ENCODE measurements at places on chromosomes 2 and 18.

DNA sequence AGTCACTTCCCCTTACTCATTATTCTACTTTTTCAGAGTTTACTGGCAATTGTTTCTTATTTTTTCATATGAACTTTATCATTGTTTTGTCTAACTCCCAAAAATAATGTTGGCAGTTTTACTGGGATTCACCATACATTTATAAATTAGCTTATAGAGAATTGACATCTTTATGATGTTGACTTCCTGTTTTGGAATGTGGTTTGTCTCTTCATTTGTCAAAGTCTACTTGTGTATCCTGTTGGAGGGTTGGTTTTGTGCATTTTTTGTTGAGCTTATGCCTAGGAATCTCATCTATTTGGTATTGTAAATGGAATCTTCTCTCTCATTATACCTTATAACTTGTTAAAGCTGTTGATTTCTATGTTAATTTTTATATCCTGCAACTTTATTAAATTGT is 16.4 kb downstream of the EPC2 start:
- DNase-seq, result no peak

GRCh38 chr2:109351164-109351756 is 222.3 kb downstream of the SH3RF3 start:
- DNase-seq, result no peak

DNA sequence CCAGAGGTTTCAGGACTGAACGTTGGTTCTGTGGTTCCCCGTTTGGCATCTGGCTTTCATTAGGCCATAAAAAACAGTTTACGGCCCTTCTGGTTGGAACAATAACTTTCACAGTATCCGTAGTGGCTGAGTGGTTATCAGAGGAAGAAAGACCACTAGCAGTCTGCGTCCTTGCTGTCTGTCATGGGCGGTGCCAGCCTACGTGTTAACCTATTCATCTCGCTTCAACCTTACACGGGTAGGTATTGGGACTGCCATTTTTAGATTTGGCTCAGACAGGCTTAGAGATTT is 42.6 kb upstream of the ROCK2 start:
- no peak for DNase-seq

- no peak for DNase-seq
Observed at GRCh38 chr18:42182728-42183700, 228.0 kb downstream of the PIK3C3 start.

DNA sequence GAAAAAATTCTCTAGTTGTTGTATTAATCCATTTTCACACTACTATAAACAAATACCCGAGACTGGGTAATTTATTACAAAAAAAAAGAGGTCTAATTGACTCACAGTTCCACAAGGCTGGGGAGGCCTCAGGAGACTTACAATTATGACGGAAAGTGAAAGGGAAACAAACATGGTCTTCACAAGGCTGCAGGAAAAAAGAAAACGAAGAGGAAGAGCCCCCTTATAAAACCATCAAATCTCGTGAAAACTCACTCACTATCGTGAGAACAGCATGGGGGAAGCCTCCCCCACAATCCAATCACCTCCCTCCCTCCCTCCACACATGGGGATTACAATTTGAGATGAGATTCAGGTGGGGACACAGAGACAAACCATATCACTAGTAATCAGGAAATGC is 61.7 kb upstream of the SPTBN1 start:
- no peak for DNase-seq

DNA sequence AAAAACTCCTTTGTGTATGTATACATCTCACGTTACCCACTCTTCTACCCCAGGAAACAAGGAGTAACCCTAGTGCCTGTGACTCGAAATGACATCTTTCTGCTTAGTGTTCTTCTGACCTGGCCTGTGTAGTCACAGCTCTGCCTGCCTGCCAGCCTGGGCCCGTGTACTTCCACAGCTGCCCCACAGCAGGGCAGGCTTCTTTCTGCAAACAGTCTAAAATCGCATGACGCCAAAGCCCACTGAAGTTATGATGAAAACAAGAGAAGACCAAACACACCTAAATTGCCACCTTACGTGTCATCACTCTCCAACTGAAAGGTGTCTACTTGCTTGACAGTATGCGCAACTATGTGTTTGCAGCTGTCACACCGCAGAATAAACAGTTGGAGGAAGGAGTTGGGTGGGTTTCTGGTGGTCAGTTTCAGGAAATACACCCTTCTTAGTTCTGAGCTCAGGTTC is 1.5 kb downstream of the GAREM1 start:
- DNase-seq, result peak; percentile 2

- no peak for DNase-seq
Observed at GRCh38 chr2:134391751-134392160, 137.9 kb downstream of the MGAT5 start.

DNA sequence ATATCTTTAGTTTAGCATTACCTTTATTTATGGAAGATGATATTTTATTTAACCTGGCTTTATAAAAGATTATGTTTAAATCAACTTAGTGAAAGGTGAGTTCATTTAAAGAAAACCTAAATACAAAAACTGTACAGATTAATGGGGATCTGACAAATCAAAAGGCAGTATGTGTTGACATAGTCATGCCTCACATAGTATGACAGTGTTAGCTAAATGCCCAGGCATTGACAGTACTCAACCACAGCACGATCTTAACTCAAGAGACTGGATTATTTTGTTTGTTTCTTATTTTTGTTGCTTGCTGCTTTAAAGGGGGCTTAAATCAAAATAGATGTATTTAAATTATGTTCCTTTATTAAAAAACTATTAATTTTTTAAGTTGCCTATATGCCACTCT is 7.8 kb downstream of the DOK6 start:
- no peak for DNase-seq

DNA sequence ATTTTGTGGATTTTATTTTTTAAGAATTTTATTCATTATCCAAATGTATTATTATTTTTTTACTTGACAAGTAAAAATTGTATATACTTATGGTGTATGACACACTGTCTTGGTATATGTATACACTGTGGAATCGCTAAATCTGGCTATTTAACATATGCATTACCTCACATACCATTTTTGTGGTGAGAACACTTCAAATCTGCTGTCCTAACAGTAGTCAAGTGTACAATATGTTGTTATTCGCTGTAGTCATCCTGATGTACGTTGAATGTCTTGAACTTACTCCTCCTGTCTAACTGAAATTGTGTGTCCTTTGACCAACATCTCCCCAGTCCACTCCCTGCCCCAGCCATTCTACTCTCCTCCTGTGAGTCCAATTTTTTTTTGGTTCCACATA is 153.2 kb upstream of the PTPRM start:
- peak; percentile 23 for DNase-seq

DNA sequence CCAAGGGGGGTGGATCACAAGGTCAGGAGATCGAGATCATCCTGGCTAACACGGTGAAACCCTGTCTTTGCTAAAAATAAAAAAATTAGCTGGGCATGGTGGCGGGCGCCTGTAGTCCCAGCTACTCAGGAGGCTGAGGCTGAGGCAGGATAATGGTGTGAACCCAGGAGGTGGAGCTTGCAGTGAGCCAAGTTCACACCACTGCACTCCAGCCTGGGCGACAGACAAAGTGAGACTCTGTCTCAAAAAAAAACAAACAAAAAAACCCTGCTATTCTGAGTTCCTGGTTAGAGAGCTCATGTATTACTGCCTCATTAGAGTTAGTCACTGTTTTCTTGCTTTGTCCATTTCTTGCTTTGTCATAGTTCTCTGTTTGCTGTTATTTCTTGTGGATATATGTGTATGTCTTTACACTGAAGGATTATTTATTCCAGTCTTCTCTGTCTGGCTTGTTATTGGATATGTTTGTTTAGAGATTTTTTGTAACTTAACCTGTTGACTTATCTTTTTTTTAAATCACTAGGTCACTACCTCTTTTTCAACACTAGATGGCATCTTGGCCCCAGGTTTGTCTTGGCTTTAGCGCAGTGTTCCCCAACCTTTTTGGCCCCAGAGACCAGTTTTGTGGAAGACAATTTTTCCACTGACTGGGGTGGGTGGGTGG is 17.0 kb downstream of the TTLL4 start:
- DNase-seq, result peak; percentile 33

DNA sequence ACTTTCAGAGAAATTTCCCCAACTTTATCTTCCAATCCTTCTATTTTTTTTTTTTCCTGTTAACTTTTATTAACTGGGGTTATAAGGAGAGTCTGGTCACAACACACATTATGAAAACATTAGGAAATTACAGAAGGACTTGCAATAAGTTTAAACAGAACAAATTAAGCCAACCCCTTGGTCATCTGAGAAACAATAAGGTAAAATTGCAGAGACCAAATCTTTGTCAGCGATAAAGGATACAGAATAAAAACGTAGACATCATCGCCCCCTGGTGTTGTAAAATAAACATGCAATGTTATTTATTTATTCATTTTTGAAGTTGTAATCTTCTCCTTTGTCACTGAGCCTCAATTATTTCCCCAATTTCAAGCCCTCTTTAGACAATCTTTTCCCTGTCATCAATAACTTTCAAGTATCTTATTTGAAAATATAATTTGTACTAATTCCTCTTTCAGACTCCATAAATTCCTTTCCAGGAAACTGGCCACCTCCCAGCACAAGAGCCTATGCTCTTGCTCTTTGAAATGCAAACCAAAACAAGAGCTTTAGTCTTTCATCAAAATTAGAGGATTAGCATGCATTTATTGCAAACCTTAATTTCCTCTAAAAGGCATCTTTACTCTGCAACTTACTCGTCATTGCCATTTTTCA is 19.5 kb downstream of the G6PC2 start:
- no peak for DNase-seq

GRCh38 chr18:21110713-21111345 is 784 bp downstream of the ROCK1 start:
- DNase-seq, result peak; percentile 48

GRCh38 chr2:51723691-51724090 is 691.8 kb upstream of the NRXN1 start:
- no peak for DNase-seq

- DNase-seq, result peak; percentile 67
Observed at GRCh38 chr2:174012347-174013314, 47.5 kb upstream of the SP3 start.

- peak; percentile 90 for DNase-seq
Observed at GRCh38 chr2:237695201-237695780, 67.9 kb downstream of the LRRFIP1 start.

GRCh38 chr2:103174711-103175110 is 412.9 kb downstream of the TMEM182 start:
- DNase-seq, result no peak

GRCh38 chr18:14914121-14914520 is 166.1 kb downstream of the ANKRD30B start:
- peak; percentile 45 for DNase-seq

DNA sequence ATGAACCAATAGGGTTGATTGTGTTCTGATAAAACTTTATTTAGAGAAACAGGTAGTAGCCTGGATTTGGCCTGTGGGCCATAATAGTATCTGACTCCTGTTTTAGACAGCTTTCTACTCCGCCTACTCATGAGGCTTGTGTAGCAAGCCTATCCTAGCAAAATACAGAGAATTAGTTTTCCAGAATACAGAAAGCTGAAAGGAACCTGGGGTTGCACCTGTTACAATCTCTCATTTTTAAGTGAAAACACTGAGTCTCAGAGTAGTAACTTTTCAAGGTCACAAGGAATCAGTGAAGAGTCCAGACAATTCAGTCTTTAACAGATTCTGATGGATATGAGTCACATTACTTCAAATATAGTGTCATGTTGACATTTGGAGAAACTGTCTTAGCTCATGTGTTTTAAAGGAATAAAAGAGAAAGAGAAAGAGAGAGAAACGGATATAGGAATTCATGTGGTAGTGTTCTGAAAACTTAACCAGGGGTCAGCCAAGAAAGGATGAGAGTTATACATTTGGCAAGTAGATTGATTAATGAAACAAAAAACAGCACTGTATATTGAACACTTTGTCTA is 17.0 kb downstream of the ARHGAP28 start:
- DNase-seq, result no peak

GRCh38 chr2:61100801-61101200 is 35.1 kb downstream of the SANBR start:
- no peak for DNase-seq

GRCh38 chr18:31578126-31578525 is 13.6 kb upstream of the TTR start:
- no peak for DNase-seq

DNA sequence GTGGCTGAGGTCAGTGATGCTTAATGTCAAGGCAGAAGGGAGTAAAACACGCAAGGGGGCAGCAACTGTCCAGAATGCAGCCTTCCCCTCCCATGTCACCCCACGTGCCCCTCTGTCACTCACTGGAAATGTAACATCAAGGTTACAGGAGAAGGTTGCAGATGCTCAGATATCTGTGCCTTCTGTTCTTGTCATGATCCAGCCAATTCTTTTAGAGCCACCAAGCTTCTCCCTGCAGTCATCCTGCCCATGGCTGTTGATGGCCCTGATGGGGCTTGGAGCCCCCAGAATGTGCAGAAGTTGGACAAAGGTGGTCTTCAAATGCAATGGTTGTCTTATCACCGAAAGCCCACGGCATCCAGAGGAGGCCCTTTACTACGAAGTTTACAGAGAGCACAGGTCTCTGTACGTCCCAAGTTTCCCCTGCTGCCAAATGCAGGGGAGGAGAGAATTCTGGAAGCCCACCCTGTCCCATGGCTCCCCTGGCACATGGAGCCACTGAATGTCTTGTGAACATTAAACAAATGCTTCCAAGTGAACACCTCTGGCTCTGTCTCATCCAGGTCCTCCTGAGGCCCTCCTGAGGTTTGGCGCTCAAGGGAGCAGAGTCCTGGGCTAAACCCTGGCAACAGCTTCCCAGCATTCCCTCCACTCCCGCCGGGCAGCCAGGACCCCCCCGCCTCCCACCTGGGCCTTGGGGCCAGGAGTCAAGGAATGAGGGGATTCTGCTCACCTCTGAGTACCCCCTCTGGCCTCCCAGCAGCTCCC is 4.5 kb upstream of the GPR55 start:
- DNase-seq, result no peak

- no peak for DNase-seq
Observed at GRCh38 chr18:8767340-8767739, 62.0 kb downstream of the MTCL1 start.

DNA sequence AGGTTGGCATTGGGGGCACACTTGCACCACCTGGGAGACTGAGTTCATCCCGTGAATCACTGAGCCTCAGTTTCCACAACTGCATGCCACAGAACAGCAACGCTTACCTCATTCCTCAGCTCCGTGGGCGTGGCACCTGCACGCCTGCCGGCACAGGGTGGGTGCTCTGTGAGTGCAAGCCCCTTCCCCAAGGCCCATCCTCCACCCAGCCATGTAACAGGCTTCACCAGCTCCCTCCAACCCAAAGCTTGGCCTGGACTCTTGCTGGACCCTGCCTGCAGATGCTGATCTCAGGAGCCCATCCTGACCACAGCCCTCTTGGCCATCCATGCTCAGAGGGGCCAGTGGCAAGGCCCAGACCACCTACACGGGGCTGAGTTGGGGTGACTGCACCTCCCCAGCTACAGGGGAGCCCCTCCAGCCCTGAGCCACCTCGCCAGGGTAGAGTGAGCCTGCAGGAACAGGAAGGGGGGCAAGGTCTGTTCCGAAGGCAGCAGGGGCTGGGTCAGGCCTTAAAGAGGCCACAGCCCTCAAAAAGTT is 1.8 kb downstream of the PRLH start:
- DNase-seq, result no peak

DNA sequence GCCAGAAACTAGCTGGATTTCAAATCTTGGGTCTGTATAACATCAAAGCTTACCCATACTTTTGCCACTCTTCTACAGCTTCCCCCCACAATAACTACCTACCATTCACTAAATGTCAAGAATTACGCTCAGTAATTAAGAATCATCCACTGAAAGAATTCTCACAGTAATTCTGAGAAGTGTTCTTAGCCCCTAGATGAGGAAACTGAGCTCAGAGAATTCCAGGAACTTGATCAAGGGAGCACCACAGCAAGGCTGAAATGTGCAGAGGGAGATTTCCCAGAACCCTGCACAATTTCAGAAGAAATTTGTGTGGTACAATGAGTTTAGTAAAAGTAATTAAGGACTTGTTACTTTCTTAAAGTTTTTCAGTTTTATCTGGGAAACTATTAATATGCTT is 194.5 kb upstream of the STK17B start:
- no peak for DNase-seq

Data from trophoblast cell (in vitro differentiated cells and primary cell).